ENCODE measurements at places on chromosomes 6 and 20.

- no peak for DNase-seq
Measured at GRCh38 chr6:1856381-1856780, 246.7 kb downstream of the FOXC1 start.

- no peak for DNase-seq
Measured at GRCh38 chr6:142167486-142167885, 20.4 kb downstream of the VTA1 start.

DNA sequence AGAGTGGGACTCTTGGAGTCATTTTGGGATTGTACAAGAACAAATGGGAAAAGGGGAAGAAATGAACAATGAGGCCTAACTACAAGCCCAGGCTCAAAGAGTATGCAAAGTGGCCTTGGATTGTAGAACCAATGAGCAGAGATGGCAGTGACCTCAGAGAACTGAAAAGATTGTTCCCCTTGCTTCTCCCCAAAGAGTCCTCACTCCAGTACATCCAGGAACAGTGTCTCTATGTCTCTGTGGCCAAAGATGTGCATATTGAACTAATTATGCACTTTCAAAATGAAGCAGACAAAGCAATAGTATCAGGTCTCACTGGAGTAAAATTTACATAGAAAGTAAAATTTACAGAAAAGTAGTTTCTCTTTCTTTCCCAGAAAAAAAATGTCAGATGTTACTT, 81.0 kb downstream of the SMLR1 start:
- DNase-seq, result no peak

DNA sequence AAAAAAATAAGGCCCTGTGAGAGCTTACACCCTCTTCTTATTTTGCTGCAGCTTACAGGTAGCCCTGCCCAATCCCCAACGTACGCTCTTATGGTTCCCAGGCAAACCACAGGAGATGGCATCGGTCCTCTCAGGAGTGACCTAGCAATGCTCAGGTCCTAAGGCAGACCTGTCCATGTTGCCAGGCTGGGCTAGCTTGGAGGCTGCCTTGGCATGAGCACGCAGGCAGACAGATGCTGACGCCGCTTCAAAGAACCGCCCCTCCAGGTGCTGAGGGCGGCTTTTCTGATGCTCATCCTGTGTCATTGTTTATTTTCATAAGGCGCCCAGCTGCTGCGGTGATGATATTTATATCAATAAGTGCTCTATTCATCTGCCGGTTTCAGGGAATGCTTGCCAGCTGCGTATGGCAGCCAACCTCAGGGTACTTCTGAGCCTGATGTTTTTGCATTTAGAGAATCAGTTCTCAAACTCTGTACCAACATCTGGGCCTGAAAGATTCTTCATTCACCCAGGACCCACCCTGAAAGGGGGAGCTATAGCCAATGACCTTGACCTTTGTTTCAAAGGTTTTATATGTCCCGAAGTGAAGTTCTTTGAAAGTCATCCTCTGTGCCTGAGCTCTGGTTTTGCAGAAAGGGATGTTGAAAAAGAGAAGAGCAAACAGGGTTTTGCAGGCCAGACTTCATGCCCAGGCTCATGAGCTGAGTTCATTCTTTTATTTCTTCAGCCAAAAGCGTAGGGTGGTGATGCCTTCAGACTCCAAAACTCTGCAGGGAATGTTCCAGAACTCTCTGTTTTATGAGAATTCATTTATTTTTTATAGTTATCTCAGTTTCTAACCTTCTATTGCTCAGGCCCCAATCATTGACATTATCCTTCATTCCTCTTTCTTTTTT, 475.6 kb upstream of the CHD6 start:
- no peak for DNase-seq

GRCh38 chr6:327538-328116, 35.3 kb downstream of the DUSP22 start:
- DNase-seq, result no peak

- no peak for DNase-seq
Measured at GRCh38 chr20:4086771-4087687, 71.7 kb upstream of the RNF24 start.

- DNase-seq, result no peak
Measured at GRCh38 chr20:44707018-44707579, 8.1 kb upstream of the CCN5 start.

DNA sequence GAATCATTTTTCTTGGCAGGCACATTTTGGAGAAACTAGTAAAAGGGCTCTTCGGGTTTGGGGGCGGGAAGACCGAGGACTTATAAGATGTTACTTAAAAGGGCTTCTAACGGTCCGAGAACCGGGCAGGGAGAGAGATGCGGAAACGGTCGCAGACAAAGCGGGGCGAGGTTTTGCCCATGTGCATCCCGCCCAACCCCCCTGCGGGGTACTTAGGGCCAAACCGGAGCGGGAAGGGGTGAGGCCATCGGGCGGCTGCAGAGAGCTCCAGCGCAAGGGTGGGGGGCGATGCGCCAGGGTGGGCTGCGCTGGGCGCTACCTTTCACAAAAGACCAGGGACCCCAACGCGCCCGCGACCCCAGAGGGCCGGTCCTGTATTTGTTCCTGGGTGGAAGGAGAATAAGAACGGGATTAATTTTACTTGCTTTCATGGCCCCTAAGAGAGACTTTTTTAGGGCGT, 616 bp downstream of the TUBB start:
- no peak for DNase-seq

Data from HCT116 (cell line).